ENCODE measurements at places on chromosomes 2 and 18. TPM values are rescaled to one million over a fixed set of nuclear protein-coding genes. Genes with fewer than 3 reads are reported as not detected.

The GCG gene
- total RNA-seq: not detected

The DYNAP gene
- not detected for total RNA-seq

The CNTNAP5 gene
- not detected for total RNA-seq

The AQP12B gene
- not detected for total RNA-seq

The CDH2 gene
- 12.0 TPM for total RNA-seq

The OSR1 gene
- 22.9 TPM for total RNA-seq

The PARD3B gene
- 2.5 TPM for total RNA-seq

The RNF181 gene
- 281 TPM for total RNA-seq

The PECR gene
- total RNA-seq: 7.0 TPM

The HSBP1L1 gene
- total RNA-seq: 11.8 TPM

The ASPRV1 gene
- total RNA-seq: 0.34 TPM

The CEBPZOS gene
- total RNA-seq: 16.5 TPM
